ENCODE measurements at places on chromosomes 7 and 10.
A peak's percentile ranks its signal among the peaks of the same experiment; 100 is the strongest.

GRCh38 chr10:32955299-32955772, 2.7 kb downstream of the ITGB1 start:
- H3K27me3 ChIP-seq, result no peaks in the 10 kb centered on the region
- DNase-seq, result peak; percentile 63
- peaks cover 43% of the 10 kb centered on the region for H3K36me3 ChIP-seq
- peaks cover 77% of the 10 kb centered on the region for H3K4me1 ChIP-seq

- no peak for DNase-seq
- no peak overlapping the region for H3K27ac ChIP-seq
- H3K4me1 ChIP-seq, result no peaks in the 10 kb centered on the region
- H3K27me3 ChIP-seq, result no peaks in the 10 kb centered on the region
- no peaks in the 10 kb centered on the region for H3K36me3 ChIP-seq
Observed at GRCh38 chr10:35486297-35486990, 118.7 kb upstream of the GJD4 start.

GRCh38 chr7:24819916-24820689, 62.8 kb upstream of the GSDME start:
- H3K4me1 ChIP-seq, result peaks cover 81% of the 10 kb centered on the region
- peaks cover 65% of the 10 kb centered on the region for H3K36me3 ChIP-seq
- 0 out of 2 replicates have a peak overlapping the region, but pooled peaks have one; percentile 5 for H3K4me3 ChIP-seq
- peak; percentile 97 for DNase-seq

GRCh38 chr10:77949167-77949566, 22.6 kb upstream of the DLG5 start:
- DNase-seq, result no peak
- no peak overlapping the region for H3K27ac ChIP-seq
- H3K4me3 ChIP-seq, result no peak overlapping the region
- H3K36me3 ChIP-seq, result no peaks in the 10 kb centered on the region

GRCh38 chr10:8600192-8600591, 545.7 kb downstream of the GATA3 start:
- no peaks in the 10 kb centered on the region for H3K27me3 ChIP-seq
- no peaks in the 10 kb centered on the region for H3K4me1 ChIP-seq
- H3K4me3 ChIP-seq, result no peak overlapping the region
- no peak for DNase-seq

- H3K27ac ChIP-seq, result no peak overlapping the region
- no peaks in the 10 kb centered on the region for H3K27me3 ChIP-seq
- DNase-seq, result no peak
- H3K4me3 ChIP-seq, result no peak overlapping the region
- H3K4me1 ChIP-seq, result no peaks in the 10 kb centered on the region
Observed at GRCh38 chr7:51262796-51263531, 53.6 kb downstream of the COBL start.

GRCh38 chr10:48945441-48946130, 5.9 kb upstream of the LRRC18 start:
- no peak overlapping the region for H3K27ac ChIP-seq
- peaks cover 30% of the 10 kb centered on the region for H3K36me3 ChIP-seq
- no peaks in the 10 kb centered on the region for H3K27me3 ChIP-seq
- H3K4me1 ChIP-seq, result no peaks in the 10 kb centered on the region

GRCh38 chr10:46106410-46107255, 60.6 kb upstream of the MSMB start:
- peak overlapping the region; percentile 41 for H3K4me3 ChIP-seq
- no peak overlapping the region for H3K27ac ChIP-seq
- peak; percentile 35 for DNase-seq
- H3K36me3 ChIP-seq, result no peaks in the 10 kb centered on the region

GRCh38 chr7:36639826-36640225, 84.5 kb downstream of the AOAH start:
- no peaks in the 10 kb centered on the region for H3K27me3 ChIP-seq
- H3K4me3 ChIP-seq, result no peak overlapping the region
- H3K27ac ChIP-seq, result no peak overlapping the region
- DNase-seq, result no peak
- H3K36me3 ChIP-seq, result no peaks in the 10 kb centered on the region

DNA sequence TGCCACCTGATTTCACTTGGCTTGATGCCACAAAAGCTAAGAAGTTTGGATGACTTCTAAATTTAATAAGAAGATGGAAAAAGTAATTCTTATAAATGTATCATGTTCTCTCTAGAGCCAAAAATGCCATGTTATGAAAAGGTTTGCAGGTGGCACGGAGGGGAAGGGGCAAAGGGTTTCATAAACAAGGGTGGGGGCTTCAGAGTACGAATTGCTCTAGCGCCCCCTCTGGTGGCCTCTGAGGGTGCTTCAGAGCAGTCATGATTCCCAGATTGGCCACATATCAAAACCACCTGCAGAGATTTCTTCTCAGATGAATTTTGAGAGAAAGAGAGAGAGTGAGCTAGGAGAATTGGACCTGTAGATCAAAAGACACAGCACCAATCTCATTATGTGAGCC, 208.6 kb upstream of the YAE1 start:
- no peaks in the 10 kb centered on the region for H3K36me3 ChIP-seq
- no peak overlapping the region for H3K4me3 ChIP-seq
- H3K27ac ChIP-seq, result no peak overlapping the region
- peak; percentile 48 for DNase-seq
- H3K27me3 ChIP-seq, result no peaks in the 10 kb centered on the region
- H3K4me1 ChIP-seq, result no peaks in the 10 kb centered on the region

DNA sequence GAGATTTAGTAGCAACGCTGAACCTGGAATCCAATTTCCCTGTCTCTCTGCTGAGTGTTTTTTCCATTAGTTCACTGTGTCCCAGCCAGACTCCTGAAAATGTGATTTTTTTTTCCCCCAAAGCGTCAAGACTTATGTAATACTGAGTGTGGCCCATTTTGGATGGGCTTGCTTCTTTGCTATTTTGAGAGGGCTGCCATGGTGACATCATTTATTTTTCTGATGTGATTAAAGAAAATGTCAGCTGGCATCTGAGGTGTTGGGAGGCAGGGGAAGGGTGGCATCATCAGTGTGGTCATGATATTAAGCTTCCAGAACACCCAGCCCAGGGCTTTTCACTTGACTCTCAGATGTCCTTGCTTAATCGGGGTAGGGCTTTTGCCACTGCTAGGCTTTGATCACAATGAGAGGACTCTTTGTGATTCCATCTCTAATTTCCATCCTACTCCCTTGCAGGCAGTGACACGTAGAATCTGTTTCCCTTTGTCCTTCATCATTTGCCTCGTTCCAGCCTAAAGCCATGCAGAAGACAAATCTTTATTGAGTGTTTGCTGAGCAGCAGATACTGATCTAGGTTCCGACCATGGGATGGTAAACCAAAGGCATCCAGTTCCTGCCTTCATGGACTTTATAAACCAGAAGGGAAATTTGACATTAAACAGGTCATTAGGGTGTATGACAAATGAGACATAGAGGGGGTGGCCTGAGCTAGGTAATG, 7.4 kb downstream of the ZNF365 start:
- no peak for DNase-seq
- H3K27me3 ChIP-seq, result no peaks in the 10 kb centered on the region
- no peaks in the 10 kb centered on the region for H3K36me3 ChIP-seq
- no peaks in the 10 kb centered on the region for H3K4me1 ChIP-seq

GRCh38 chr7:105581066-105581811, at the start of gene EFCAB10:
Gene EFCAB10 (minus strand): TSS chr7:105581493. CDS start chr7:105581463, 30 bp downstream.
- H3K27ac ChIP-seq, result no peak within 1 kb of the TSS
- no peaks in the 10 kb centered on the region for H3K27me3 ChIP-seq
- H3K36me3 ChIP-seq, result no peaks in the 10 kb centered on the region

- H3K27me3 ChIP-seq, result no peaks in the 10 kb centered on the region
- H3K4me3 ChIP-seq, result no peak overlapping the region
- no peak overlapping the region for H3K27ac ChIP-seq
- DNase-seq, result peak; percentile 90
- H3K36me3 ChIP-seq, result no peaks in the 10 kb centered on the region
Observed at GRCh38 chr7:22488643-22489462, 11.1 kb downstream of the STEAP1B start.

DNA sequence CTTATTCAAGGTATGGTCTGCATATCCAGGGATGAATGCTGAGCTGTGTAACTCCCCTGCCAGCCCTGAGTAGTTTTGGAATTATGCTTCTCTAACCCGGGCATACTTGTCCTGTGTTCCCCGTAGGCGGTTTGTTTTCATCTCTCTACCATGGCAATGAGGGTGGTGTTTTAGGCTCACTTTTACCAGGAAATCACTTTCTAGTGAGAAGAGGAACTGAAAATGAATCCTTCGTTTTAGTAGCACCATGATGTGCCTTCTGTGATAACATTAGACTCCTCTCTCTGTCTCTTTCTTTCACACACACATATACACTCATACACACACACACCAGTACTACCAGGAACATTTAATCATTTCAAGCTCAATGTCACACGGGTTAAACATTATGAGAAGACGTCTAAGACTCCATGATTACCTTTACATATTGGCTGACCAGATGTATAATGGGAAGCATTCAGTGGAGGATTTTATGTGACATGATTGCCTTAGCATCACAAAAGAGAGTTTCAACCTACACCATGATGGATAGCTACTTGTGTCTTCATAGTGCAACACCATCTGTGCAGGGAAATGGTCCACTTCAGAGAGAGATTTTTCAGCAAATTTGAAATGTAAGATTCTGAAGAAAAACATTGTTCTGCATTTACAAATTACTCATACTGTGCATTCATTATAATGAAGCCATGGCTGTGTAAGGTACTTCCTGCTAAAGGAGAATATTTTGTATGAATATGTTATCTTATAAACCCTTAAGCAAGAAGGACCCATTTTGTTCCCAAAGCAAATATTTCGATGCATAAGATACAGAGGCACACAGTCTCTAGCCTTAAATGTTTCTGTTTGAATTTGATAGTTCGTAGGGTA, 31.0 kb upstream of the PFKP start:
- H3K36me3 ChIP-seq, result no peaks in the 10 kb centered on the region
- DNase-seq, result peak; percentile 62
- H3K27ac ChIP-seq, result no peak overlapping the region
- no peaks in the 10 kb centered on the region for H3K27me3 ChIP-seq

GRCh38 chr7:85829817-85830432, 643.1 kb upstream of the SEMA3D start:
- peak; percentile 64 for DNase-seq
- no peak overlapping the region for H3K27ac ChIP-seq
- H3K4me1 ChIP-seq, result no peaks in the 10 kb centered on the region
- H3K27me3 ChIP-seq, result no peaks in the 10 kb centered on the region
- no peaks in the 10 kb centered on the region for H3K36me3 ChIP-seq
- no peak overlapping the region for H3K4me3 ChIP-seq

DNA sequence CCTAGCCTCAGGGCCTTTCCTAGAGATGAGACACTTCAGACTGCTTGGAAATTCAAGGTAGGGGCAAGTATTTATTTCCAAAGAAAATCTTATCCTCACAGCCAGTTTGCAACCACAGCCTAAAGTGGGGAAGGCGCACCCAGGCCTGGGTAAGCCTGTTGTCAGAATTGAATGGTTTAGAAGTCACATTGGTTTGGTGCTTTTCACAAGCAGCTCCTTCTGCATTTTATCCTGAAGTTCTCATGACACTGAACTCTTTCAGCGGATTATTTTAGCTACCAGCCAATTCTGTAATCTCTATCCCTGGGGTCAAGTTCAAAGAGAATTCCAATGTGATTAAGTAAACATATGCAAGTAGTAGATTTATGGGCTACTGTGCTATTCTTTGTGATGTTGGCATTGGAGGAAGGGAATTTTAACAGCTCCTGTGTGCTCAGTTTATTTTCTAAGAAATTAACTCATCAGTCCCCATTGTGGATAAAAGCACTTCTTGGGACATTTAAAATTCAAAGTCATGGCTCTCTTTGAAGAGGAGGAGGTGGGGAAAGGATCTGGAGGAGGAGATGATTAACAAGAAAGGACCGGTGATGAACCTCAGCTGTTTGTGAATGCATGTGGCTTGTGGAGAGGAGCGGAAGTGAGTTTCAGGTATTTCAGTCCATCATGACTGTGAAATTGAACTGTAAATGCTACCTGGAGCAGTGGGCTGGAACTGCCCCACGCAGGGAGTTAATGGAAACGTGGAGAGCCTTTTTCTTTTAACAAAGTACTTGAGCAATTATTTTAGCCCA, 90.2 kb upstream of the CACUL1 start:
- H3K4me3 ChIP-seq, result no peak overlapping the region
- DNase-seq, result no peak
- H3K27me3 ChIP-seq, result no peaks in the 10 kb centered on the region
- H3K27ac ChIP-seq, result no peak overlapping the region
- H3K4me1 ChIP-seq, result no peaks in the 10 kb centered on the region
- H3K36me3 ChIP-seq, result no peaks in the 10 kb centered on the region

- no peak for DNase-seq
- no peaks in the 10 kb centered on the region for H3K4me1 ChIP-seq
- no peak overlapping the region for H3K27ac ChIP-seq
- no peaks in the 10 kb centered on the region for H3K27me3 ChIP-seq
Observed at GRCh38 chr10:66837335-66837734, 88.5 kb upstream of the LRRTM3 start.

DNA sequence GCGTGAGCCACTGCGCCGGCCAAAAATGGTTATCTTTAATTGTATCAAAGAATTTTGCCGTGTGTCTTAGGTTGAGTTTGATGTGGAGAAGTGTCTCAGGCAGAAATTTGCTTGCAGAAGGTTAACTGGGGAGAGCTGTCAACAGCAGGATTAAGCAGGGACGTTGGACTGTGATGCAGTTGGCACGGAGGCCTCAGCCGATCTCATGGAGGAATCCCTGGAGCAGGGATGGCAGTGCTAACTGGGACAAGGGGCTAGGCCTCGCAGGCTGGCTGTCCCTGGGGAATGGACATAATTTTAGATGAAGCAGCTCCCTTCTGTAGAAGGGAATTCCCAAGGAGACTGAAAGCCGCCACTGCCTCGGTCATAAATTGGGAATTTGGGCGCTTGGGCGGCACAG, 12.3 kb upstream of the KIF5B start:
- H3K27ac ChIP-seq, result no peak overlapping the region
- no peaks in the 10 kb centered on the region for H3K36me3 ChIP-seq
- H3K4me3 ChIP-seq, result no peak overlapping the region
- H3K4me1 ChIP-seq, result no peaks in the 10 kb centered on the region
- no peak for DNase-seq

- H3K27ac ChIP-seq, result no peak overlapping the region
- H3K36me3 ChIP-seq, result no peaks in the 10 kb centered on the region
- H3K4me3 ChIP-seq, result no peak overlapping the region
- no peaks in the 10 kb centered on the region for H3K27me3 ChIP-seq
Observed at GRCh38 chr7:48351900-48352299, 180.6 kb downstream of the ABCA13 start.

GRCh38 chr7:116521046-116521664, 3.7 kb upstream of the CAV1 start:
- H3K27me3 ChIP-seq, result peaks cover 4% of the 10 kb centered on the region
- H3K4me3 ChIP-seq, result no peak overlapping the region
- H3K27ac ChIP-seq, result no peak overlapping the region

- no peak for DNase-seq
- H3K36me3 ChIP-seq, result no peaks in the 10 kb centered on the region
- H3K27me3 ChIP-seq, result peaks cover 1% of the 10 kb centered on the region
- no peak overlapping the region for H3K4me3 ChIP-seq
- no peaks in the 10 kb centered on the region for H3K4me1 ChIP-seq
Observed at GRCh38 chr10:132644527-132645246, 107.1 kb downstream of the INPP5A start.

DNA sequence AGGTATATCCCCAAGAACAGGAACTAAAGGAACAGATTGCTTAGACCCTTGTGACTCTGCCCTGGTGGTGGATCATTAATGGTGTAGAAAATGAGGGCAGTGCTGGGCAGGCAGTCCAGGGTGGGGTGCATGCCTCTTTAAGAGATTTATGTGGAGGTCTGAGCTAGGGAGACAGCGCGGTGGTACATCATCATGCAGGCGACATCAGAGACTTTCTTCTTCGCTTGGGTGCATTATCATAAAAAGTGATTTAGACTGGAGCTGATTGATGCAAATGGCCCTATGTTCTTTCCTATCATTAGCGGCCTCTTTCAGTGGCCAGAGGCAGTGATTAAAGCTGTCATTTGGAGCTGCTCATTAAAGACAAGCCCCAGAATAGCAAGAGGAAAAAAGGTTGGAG, 519.1 kb upstream of the GALNT17 start:
- peak; percentile 85 for DNase-seq
- H3K4me3 ChIP-seq, result peak overlapping the region; percentile 61
- H3K27me3 ChIP-seq, result no peaks in the 10 kb centered on the region
- H3K4me1 ChIP-seq, result peaks cover 75% of the 10 kb centered on the region
